Activated CD4-positive, CD25-positive, alpha-beta regulatory T cell treated with anti-CD3 and anti-CD28 coated beads, Interleukin-2, amount 50 U/mL, for 72 hours (primary cell): ENCODE measurements at places on chromosomes 4 and X.

- DNase-seq: no peak
Measured at GRCh38 chr4:74632634-74633033, 161.7 kb downstream of the BTC start.

DNA sequence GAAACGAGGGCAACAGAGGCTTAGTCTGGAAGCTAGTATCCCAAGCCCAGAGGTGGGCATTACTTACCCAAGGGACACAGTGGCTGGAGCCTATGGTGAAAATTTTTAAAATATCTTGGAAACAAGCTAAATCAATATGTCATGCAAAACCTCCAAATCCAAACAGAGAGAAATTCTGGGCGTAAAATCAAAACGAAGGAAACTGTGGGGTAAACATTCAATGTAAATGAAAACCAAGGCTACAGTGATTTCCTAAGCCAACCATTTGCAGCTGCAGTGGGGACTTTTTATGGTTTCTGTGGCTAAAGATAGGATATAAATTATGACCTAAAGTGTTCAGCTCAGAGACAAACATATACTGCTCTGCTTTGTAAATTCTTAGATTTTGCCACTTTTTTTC is 507.7 kb upstream of the DIAPH2 start:
- DNase-seq: no peak

- peak; percentile 34 for DNase-seq
Measured at GRCh38 chr4:109302361-109303139, at the start of gene COL25A1. Gene COL25A1, minus strand, starts transcription at chr4:109302658.

- DNase-seq: no peak
Measured at GRCh38 chr4:130478406-130478805, 1382.5 kb downstream of the C4orf33 start.

DNA sequence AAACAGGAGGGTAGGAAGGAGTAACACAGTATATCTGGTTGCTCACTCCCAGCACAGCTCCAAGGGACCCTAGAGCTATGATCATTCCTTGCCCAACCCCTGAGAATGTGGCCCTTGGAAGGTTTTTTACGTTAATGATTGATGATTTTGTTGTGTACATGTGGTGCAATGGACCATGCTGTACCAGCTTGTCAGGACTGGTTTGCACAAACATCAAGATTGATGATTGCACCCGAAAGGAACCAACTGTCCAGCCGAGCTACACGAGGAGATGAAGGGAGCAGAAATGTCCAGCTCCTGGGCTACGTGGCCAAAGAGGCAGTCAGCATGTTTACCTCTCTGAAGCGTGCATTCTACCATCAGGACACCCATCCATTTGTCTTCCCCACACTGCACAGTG is 83.2 kb upstream of the USP9X start:
- DNase-seq: no peak

DNA sequence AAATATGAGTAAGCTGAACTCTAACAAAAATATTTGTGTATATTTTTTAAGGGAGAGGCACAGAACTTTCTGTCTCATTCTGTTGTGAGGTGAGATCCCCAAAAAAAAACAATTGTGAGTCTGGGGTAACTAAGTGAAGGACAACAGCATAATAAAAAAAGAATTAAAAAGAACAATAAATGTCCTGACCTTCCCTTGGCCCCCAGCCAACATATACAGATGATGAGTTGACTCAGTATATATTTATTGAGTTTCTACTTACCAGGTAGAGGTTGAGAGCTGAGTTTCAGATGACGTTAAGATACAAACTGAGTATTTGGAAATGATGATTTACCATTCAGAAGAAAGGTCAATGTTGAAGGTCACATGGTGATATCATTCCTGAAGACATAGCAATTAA is 239.5 kb downstream of the KCNIP4 start:
- no peak for DNase-seq
